ENCODE measurements at places on chromosomes 12 and 14. TPM values are rescaled to one million over a fixed set of nuclear protein-coding genes. Genes with fewer than 3 reads are reported as not detected.
A peak's percentile ranks its signal among the peaks of the same experiment; 100 is the strongest.

The KRT73 gene
- total RNA-seq, result not detected

GRCh38 chr12:93174473-93174872 lies 203.3 kb upstream of the NUDT4 start:
- peak; percentile 36 for DNase-seq

- no peak for DNase-seq
Measured at GRCh38 chr14:45028107-45028626, 55.7 kb upstream of the PRPF39 start.

DNA sequence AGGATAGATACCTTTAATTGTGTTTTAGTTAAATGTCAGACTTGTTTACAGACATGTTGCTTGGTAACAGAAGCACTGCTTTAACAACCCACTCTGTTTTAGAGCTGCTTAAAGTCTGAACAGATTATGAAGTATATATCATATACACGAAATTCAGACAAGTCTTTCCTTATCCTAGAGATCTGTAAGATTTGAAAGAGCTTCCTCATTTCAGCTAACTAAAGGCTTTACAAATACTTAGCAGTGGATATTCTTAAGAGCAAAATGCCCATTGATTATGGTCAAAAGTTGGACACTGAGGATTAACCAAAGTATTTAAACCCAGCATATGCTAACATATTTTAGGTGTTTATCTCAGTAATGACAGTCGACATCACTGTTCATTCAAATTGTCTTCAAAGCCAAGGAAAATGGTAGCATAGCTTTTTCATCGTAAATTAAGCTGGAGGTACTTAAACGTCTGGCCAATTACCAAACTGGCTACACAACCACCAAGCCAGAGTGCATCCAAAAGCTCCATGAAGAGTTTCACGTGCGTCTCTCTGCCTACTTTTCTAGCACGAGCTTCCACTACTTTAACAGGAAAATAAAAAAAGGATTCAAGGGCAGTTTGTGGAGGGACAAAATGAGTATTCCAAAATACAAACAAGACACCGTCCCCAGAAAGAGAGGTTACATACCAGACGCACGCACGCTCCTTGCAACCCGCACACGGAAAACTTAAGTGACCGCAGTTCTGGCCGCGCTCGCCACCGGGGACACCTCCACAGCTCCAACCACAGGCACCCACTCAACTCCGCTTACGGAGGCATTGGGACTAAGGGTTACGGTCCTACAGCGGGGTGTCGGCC lies 565 bp downstream of the CEP83 start:
- no peak for DNase-seq

- no peak for DNase-seq
Measured at GRCh38 chr12:23775208-23775607, 174.3 kb downstream of the SOX5 start.

DNA sequence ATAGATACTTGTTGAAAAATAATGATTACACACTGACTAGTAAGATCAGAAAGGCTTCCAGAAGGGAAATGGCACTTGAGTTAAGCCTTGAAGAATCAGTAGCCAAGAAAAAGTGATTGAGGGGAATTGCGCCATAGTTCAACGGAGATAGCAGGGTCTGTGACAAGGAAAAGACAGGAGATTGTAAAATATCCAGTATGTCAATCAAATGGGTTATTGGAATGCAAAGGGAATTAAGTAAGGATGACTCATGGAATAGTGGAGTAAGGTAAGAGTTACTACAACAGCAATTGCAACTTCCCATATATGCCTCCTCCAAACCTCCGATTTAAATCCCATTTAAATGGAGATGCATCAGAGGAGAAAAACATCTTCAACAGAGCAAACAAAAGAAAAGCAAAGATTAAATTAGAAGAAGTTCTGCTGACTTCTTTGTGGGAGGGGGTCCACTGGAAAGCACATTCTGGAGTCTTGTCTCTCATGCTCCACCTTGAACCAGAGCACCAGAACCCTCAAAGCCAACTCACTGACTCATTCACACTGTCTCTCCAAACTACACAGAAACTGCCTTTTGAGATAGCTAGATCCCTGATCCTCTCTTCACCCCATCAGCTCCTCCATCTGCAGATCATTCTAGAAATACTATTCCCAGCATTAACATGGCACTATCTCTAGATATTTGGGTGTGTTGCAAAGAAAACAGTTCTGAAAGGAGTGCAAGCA lies 138.2 kb downstream of the NUAK1 start:
- DNase-seq, result no peak
